Kidney (tissue), 22 donors: ENCODE measurements at places on chromosomes 5 and 9. TPM values are rescaled to one million over a fixed set of nuclear protein-coding genes. Genes with fewer than 3 reads are reported as not detected.

DNA sequence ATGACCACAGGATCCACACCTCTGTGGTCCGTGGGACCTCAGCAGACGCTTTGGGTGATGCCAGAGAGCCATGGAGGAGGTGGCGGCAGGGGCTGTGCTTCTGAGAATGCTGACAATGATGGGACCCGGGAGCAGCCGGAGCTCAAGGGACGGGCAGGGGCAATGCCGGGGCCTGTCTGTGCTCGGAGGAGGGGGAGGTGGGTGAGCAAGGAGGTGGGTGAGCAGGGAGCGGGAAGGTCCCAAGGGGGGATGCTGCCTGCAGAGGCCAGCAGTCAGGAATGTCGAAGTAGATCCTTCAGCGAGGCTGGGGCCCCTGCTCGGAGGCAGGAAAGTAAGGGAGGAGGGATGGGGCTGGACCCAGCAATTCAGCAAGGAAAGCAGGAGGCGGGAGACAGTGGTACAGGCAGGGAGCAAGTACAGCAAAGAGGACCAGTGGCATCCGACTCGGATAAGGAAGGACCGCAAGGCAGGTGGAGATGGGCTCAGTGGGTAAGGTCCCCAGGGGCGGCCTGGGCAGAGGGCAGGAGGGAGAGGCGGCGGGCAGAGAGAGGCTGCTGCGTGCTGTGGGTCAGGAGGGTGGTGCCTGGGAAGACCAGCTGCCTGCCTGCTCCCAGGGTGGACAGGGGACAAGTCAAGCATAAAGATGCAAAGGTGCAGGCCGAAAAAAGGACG lies 49.0 kb downstream of the ADAMTS2 start:
- no peak overlapping the region for H3K27ac ChIP-seq
- DNase-seq: no peak
- H3K27me3 ChIP-seq: no peaks in the 10 kb centered on the region
- no peaks in the 10 kb centered on the region for H3K4me1 ChIP-seq
- H3K4me3 ChIP-seq: no peak overlapping the region
- no peaks in the 10 kb centered on the region for H3K36me3 ChIP-seq

DNA sequence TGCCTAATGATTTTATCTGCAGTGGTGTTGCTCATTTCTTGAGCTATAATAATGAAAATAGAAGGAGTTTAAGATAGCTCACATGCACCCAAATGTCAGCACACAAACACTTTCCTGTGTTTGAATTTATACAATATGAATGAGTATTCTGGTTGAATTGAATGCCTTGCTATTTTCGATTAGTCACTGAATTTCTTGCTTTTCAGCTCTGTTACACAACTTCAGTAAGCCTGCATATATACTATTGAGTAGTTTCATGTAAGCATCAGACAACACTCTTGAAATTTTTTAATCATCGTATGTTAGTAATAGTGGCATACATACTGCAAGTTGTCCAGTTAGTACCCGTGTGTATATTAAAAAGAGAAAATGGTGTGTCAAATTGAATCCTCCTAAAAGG lies 281.5 kb upstream of the GRIA1 start:
- no peak overlapping the region for H3K4me3 ChIP-seq
- no peaks in the 10 kb centered on the region for H3K36me3 ChIP-seq

GRCh38 chr5:173798127-173798810 lies 89.9 kb upstream of the CPEB4 start:
- H3K36me3 ChIP-seq: no peaks in the 10 kb centered on the region
- H3K4me1 ChIP-seq: peaks cover 4% of the 10 kb centered on the region
- no peak overlapping the region for H3K4me3 ChIP-seq
- no peak overlapping the region for H3K27ac ChIP-seq
- no peak for DNase-seq

- no peak for DNase-seq
- no peak overlapping the region for H3K27ac ChIP-seq
- no peak overlapping the region for H3K4me3 ChIP-seq
- no peaks in the 10 kb centered on the region for H3K27me3 ChIP-seq
- no peaks in the 10 kb centered on the region for H3K36me3 ChIP-seq
- no peaks in the 10 kb centered on the region for H3K4me1 ChIP-seq
Measured at GRCh38 chr9:76438841-76439588, 20.0 kb upstream of the GCNT1 start.

GRCh38 chr9:13264788-13265187 lies 14.7 kb downstream of the MPDZ start:
- H3K4me1 ChIP-seq: no peaks in the 10 kb centered on the region
- no peak overlapping the region for H3K4me3 ChIP-seq
- H3K27ac ChIP-seq: no peak overlapping the region
- H3K27me3 ChIP-seq: no peaks in the 10 kb centered on the region

- no peak overlapping the region for H3K4me3 ChIP-seq
- no peak for DNase-seq
- no peak overlapping the region for H3K27ac ChIP-seq
- H3K4me1 ChIP-seq: no peaks in the 10 kb centered on the region
- H3K36me3 ChIP-seq: no peaks in the 10 kb centered on the region
Measured at GRCh38 chr5:81866994-81867393, 104.8 kb upstream of the ATG10 start.

PTTG1 gene
- total RNA-seq: 2.5 TPM

- H3K27ac ChIP-seq: no peak overlapping the region
- no peaks in the 10 kb centered on the region for H3K27me3 ChIP-seq
- H3K36me3 ChIP-seq: no peaks in the 10 kb centered on the region
- H3K4me1 ChIP-seq: peaks cover 8% of the 10 kb centered on the region
Measured at GRCh38 chr5:116237917-116238500, 153.2 kb downstream of the COMMD10 start.

DNA sequence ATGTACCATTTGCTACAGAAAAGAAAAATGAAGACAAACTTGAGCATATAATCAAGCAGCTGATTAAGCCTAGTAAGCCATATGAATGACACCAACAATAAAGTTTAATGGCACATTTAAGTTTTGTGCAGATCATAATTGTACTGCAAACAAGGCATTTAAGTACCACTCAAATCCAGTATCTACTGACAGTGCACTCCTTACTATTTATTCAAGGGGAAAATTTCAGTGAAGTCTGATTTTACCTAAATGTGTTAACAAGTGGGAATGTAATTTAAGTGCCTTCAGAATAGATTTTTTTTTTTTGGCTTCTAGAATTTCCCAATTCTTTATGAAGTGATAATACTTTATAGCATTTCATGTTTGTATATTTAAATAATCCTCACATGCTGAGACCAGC lies 341.0 kb upstream of the POU5F2 start:
- DNase-seq: no peak
- no peaks in the 10 kb centered on the region for H3K27me3 ChIP-seq
- no peak overlapping the region for H3K27ac ChIP-seq
- no peak overlapping the region for H3K4me3 ChIP-seq
- H3K36me3 ChIP-seq: no peaks in the 10 kb centered on the region
- H3K4me1 ChIP-seq: no peaks in the 10 kb centered on the region

GRCh38 chr5:42109006-42109572 lies 184.0 kb downstream of the FBXO4 start:
- no peaks in the 10 kb centered on the region for H3K27me3 ChIP-seq
- no peak overlapping the region for H3K27ac ChIP-seq
- DNase-seq: no peak

- H3K27ac ChIP-seq: no peak overlapping the region
- H3K27me3 ChIP-seq: no peaks in the 10 kb centered on the region
- no peak for DNase-seq
- H3K4me1 ChIP-seq: no peaks in the 10 kb centered on the region
Measured at GRCh38 chr9:35962126-35962906, 4.4 kb upstream of the OR2S2 start.

DNA sequence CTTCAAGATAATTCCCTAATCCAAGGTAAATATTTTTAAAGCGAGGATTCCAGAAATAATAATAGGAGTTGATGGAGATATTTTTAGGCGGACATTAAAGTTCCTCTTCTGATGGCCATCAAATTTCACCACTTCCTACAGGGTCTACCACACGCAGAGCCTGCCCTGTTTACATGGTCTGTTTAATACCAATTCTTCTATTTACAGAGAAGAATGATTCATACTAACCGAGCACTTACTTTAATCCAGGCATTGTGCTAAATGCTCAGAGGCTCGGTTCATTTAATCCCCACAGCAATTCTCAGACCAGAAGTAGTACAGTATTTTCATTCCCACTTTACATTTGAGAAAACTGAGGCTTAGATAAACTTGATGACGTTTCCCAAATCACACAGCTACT lies 3.0 kb upstream of the ITGA1 start:
- no peak overlapping the region for H3K27ac ChIP-seq
- H3K4me1 ChIP-seq: no peaks in the 10 kb centered on the region
- no peak for DNase-seq
- no peak overlapping the region for H3K4me3 ChIP-seq

GRCh38 chr5:139287890-139288635 lies 5.5 kb upstream of the MATR3 start:
- no peaks in the 10 kb centered on the region for H3K27me3 ChIP-seq
- no peak overlapping the region for H3K27ac ChIP-seq
- no peak overlapping the region for H3K4me3 ChIP-seq
- H3K4me1 ChIP-seq: no peaks in the 10 kb centered on the region
- DNase-seq: no peak

DNA sequence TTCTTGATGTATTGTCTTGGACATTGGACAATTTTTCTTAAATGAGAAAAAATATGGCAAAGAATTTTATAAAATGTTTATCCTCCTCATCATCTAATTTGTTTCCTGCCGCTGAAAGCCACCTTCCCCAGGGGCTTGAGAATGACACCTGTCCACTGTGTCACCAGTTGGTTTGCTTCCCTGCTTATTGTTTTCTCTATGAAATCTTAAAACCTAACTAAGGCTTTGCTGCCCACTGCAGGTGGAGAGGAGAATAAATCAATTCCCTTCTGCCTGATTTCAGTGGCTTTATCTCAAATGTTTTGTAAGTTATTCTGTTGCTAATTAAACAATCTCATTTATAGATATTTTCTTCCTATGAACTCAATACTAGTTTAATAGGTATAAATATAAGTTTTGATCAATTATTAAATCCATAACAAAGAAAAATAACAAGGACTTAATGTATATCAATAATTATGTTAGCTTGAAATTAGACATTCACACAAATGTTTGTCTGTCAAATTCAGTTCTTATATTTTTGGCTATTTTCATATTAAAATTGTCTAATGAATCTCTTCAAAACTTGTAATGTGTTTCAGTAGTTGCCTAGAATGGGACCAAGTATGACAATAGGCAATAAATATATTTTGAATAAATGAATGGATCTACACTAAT lies 822.5 kb downstream of the PTPRD start:
- H3K4me1 ChIP-seq: no peaks in the 10 kb centered on the region
- no peak overlapping the region for H3K27ac ChIP-seq
- no peak for DNase-seq
- no peak overlapping the region for H3K4me3 ChIP-seq
